ENCODE measurements at places on chromosomes 13 and 19.
A peak's percentile ranks its signal among the peaks of the same experiment; 100 is the strongest.

DNA sequence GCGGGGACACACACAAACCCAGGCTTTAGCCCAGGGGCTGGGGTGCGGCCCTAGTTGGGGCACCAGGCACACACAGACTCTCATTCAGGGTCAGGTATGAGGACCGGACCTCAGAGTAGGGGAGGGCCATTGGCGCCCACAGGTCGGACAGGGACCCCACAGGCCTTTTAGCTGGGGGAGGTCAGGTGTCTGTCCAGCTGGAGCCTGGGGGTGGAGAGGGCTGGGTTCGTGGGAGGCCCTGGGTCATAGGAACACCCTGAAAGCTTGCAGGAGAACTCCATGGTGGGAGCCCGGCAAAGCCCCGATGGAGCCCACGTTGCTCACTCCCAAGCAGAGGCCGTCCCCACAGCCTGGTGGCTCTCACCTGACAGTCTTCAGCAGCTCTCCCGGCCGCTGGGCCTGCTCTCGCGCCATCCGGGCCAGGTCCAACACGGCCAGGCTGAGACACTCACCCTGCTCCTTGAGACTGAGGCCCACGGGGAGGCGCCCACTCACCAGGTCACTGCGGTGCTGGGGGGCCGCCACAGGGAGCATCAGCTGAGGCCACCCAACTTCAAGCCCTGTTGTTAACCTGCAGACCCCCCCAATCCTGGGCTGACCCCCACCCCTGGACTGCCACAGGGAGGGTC is 5.0 kb downstream of the JAK3 start:
- DNase-seq, result peak; percentile 34

- no peak for DNase-seq
Observed at GRCh38 chr19:42409477-42409876, 17.7 kb downstream of the LIPE start.

- DNase-seq, result peak; percentile 52
Observed at GRCh38 chr13:106919133-106919532, 351.2 kb upstream of the ARGLU1 start.

GRCh38 chr19:42411581-42412178 is 15.5 kb downstream of the LIPE start:
- DNase-seq, result no peak

- DNase-seq, result no peak
Observed at GRCh38 chr13:107969546-107969945, 245.8 kb downstream of the LIG4 start.

DNA sequence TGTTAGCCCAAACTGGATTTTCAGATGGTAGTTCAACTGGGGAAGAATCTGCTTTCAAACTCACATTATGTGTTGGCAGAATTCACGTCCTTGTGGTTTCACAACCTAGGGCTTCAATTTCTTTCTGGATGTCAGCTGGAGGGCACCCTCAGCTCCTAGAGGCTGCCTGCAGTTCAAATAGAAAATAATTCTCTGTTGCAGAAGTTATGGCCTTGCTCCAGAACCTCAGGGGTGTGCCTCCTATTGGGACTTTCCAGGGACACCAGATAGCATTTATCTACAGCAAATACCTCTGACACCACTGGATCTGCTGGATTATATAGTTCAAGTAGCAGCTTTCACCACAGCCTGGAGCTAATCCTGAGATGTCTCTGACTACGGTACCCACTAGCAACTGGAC is 11.8 kb upstream of the RB1 start:
- no peak for DNase-seq

DNA sequence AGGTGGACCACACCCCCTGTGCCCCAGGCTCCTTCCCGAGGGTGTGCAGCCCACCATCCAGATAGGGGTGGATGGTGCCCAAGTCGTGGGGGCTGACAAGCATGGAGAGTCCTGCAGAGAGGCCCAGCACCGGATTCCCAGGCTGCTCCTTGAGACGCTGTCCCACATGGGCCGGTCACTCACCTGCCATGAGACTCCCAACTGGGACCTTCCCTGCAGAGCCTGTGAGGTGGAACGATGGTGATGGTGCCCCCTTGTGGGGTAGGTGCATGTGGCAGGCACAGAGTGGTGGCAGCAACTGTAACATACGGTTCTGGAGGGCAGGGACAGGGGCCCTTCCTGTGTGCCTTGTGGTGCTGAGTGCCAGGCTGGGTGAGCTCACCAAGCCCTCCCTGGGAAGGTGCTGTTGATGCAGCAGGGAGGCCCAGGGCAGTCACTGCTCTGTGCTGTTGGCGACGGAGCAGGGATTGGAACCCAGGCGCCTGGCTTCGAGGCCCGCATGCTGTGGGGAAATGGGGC is 33.1 kb downstream of the PPP1R37 start:
- no peak for DNase-seq

- no peak for DNase-seq
Observed at GRCh38 chr13:44412346-44412935, 38.8 kb downstream of the SERP2 start.

- no peak for DNase-seq
Observed at GRCh38 chr19:43318203-43318602, 35.3 kb upstream of the CD177 start.

DNA sequence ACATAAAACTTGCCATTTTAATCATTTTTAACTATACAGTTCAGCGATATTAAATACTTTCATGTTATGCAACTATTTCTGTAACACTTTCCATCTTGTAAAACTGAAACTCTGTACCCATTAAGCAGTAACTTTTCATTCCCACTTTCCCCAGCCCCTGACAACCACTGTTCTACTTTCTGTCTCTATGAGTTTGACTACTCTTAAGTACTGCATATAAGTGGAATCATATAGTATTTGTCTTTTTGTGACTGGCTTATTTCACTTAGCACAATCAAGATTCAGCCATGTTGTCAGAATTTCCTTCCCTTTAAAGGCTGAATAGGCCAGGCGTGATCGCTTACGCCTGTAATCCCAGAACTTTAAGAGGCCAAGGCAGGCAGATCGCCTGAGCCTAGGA is 56.2 kb downstream of the ARHGAP35 start:
- no peak for DNase-seq

- DNase-seq, result no peak
Observed at GRCh38 chr13:42650506-42650905, 76.6 kb downstream of the TNFSF11 start.

DNA sequence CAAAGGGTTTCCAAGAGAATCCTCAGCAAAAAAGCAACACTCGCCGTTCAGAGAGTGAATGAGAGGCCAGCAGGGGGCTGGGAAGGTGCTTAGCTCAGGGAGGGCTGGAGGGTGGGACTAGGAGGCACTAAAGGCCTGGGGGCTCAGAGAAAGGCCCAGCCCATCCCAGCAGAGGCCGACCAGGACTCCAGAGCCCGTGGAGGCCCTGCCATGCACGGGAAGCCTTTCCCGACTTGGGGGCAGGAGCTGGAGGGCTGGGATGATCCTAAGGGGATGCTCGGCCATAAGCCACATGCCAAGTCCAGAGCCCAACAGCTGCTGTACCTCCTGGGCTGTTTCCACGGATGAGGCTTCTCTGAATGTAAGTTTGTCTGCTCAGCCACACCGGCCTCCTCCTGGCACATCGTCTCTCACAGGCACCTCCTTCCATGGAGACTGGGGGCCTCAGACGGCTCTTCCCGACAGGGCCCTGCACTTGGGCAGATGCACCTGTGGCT is 19.5 kb downstream of the RASA3 start:
- DNase-seq, result no peak

DNA sequence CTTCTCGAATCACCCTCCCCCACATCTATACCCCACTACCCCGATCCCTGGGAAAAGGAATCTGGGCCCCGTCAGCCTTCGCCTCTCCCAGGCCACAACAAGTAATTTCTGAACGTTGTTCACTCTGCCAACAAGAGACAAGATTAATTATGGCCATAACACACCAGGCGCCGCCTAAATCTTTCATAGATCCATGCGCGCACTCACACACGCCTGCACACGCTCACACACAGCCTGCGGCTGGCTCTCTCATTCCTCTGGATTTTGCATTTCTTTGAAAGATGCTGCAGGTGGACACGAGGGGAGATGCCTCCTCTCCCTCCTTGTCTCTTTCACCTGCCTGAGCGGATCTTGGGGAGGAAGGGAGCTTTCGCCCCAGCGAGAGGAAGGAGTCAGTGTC is 17.1 kb downstream of the ZNRF4 start:
- DNase-seq, result no peak

GRCh38 chr13:72545030-72545719 is 182.3 kb downstream of the MZT1 start:
- no peak for DNase-seq

DNA sequence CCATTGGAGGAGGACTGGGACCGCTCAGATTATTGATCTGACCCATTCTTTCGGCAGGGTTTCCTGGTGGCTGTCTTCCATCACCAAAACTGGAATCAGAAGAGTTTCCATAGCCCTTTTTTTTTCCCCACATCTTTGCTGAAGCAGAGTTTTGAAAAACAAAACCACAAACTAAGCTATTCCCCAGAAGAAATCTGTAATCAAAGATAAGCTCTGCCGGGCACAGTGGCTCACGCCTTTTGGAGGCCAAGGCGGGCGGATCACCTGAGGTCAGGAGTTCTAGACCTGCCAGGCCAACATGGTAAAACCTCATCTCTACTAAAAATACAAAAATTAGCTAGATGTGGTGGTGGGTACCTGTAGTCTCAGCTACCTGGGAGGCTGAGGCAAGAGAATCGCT is 4.2 kb upstream of the ICAM1 start:
- no peak for DNase-seq

- no peak for DNase-seq
Observed at GRCh38 chr13:53124623-53125022, 96.0 kb downstream of the OLFM4 start.

GRCh38 chr13:43441464-43441863 is 345.3 kb downstream of the ENOX1 start:
- DNase-seq, result no peak

- no peak for DNase-seq
Observed at GRCh38 chr13:46659413-46660065, 106.6 kb downstream of the LRCH1 start.

GRCh38 chr19:49555600-49556411 is 24.6 kb downstream of the NOSIP start:
- DNase-seq, result no peak

DNA sequence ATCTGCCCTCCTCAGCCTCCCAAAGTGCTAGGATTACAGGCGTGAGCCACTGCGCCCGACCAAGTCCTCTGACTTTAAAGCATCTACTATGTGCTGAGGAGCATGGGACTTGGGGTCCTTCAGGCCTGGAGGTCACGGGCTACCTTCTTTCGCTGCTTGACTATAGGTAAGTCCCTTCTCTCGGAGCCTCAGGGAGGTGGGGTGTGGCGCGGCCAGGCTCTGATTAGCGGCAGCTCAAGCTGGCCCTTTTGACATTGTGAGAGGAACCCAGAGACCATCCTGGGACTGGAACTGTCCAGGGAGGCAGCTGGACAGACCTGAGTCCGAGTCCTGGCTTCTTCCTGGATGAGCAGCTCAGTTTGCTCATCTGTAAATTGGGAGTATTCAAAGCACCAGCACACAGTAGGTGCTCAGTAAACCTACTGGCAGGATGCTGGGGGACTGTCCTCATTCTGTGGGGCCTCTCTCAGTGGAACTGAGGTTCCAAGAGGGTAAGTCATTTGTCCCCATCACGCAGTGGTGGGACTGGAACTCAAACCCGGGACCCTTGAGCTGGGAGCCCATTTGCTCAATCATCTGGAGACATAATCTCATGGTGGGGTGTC is 780 bp downstream of the FCER2 start:
- DNase-seq, result no peak

DNA sequence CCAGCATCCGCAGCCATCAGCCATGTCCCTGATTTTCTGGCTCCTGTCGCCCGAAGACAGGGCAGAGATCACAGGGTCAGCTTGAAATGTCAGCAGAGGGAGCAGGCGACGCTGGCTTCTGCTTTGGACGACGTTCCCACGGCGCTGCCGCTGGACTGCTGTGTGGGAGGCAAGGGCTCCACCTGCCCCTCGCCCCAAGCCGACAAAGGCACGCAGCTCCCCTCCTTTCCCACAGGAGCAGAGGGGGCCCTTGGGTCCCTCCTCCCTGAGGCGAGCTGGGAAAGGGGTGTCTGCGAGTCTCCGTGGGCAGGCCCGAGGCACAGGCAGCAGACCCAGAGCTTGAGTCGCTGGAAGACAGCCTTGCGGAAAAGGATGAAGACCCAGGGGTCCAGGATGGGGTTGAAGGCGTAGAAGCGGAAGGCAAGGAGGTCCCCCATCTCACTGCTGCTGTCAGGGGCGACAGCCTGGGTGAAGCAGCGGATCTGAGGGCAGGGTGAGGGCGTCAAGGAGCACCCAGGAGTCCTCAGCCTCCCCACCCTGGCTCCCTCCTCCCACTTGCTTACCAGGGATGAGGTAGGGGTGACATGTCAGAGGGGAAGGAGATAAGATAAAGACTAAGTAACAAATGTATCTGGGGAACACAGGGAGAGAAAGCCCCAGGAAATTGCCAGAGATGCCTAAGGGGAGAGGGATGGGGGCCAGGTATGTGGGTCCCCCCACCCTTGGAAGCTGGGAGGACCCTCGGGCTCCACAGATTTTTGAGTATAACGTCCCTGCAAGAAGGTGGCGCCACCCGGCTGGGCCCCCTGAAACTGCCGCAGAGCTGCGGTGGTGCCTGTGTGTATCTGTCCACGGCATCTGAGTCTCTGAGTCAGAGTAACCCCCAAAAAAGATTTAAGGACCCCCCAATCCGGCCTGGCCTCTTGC is 3.4 kb downstream of the PTGIR start:
- DNase-seq, result no peak

GRCh38 chr19:37564624-37565369 is 29.8 kb downstream of the ZNF571 start:
- DNase-seq, result no peak

DNA sequence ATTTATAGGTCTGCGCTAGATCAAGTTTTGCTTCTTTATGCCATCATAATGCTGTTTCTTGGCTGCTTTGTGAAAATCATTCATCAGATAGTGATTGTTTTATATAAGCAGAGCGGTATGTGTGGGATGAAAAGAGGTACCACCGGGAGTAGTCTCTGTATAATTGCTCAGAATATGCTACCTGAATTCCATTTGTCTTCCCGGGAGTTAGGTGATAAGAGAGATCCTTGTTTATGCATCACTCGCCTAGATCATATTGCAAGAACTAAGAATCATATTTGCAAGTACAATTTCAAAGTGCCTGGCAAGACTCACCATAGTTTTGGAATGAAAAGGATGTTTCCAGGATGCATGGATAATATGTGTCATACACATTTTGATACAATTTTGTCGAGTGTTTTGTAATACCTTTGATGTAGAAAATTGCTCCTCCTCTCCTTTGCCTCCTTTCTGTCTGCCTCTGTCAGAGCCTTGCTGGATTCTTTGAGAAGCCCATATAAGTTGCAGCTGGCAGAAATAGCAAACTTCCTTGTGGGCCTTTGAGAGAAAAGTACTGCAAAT is 1306.0 kb upstream of the SLC10A2 start:
- no peak for DNase-seq

DNA sequence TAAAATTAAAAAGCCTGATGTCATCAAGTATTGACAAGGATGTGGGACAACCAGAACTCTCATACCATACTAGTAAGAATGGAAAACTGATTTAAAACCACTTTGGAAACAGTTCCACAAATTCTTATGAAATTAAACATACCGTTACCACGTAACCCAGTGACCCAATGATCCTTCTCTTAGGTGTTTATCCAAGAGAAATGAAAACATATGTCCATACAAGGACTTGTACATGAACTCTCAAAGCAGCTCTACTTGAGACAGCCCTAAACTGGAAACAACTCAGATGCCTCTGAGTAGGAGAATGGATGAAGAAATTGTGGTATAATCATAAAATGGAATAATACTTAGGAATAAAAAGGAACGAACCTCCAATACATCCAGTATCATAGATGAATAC is 27.6 kb downstream of the SLC6A16 start:
- no peak for DNase-seq

- no peak for DNase-seq
Observed at GRCh38 chr13:79349011-79349410, 57.0 kb downstream of the RBM26 start.

GRCh38 chr13:62563251-62563650 is 1147.6 kb upstream of the PCDH20 start:
- DNase-seq, result no peak

GRCh38 chr19:51640386-51640785 is 6.2 kb downstream of the SIGLEC14 start:
- DNase-seq, result no peak
